Hippocampal formation (tissue), 2 donors: ENCODE measurements at places on chromosomes 12 and 14.

DNA sequence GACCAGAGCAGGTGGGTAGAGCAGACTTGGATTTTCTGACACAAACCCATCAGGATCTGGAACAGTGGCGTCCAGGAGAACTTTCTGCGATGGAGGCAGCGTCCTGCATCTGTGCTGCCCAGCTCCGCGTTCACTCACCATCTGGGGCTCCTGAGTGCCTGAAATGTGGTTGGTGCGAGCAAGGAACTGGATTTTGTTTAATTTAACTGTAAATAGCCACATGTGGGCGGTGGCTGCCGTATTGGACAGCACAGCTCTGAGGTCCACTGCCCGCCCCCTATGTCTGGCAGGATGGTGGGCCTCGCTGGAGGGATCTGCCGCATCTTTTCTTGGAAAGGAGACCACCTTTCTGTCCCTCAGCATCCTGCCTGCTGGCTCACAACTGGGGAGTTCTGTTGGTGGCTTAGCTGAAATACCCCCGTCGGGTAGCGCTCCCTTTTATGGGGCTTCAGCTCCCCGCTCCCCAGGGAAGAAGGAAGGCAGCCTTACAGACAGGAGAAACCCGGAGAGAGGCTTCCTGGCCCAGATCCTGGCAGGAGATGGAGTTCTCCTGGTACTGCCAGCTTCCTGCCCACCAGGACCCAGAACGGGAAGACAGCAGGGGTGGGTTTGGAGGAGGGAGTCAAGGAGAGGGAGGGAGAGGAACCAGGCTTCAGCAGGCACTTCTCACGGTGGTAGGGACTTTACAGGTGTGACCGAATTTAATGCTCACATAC lies 184.9 kb upstream of the PRMT8 start:
- no peak for DNase-seq

DNA sequence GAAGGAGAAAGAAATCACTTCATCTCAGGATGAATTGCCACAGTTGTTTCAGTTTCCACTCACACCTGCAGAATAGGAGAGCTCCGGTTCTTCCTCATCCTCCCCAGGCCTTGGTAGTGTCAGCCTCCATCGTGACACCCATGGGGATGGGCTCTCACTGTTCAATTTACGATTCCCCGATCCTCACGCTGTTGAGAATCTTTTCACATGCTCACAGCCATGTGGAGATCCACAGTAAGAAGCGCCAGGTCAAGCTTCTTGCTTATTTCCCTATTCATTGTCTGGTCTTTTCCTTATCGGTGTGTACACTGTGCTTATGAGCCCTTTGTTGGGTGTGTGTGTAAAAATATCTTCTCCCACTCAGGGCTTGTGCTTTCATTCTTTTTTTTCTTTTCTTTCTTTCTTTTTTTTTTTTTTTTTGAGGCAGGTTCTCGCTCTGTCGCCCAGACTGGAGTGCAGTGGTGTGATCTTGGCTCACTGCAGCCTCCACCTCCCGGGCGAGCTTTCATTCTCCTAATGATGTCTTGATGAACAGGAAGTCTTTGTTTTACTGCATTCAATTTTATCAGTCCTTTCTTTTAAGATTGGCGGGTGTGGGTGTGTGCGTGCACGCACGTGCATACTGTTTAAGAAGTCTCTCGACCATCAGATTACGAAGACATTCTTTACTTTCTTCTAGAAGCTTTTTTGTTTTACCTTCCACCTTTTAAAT lies 21.5 kb downstream of the RIN3 start:
- no peak for DNase-seq

GRCh38 chr12:92472201-92472600 lies 230.6 kb upstream of the PLEKHG7 start:
- DNase-seq: no peak

DNA sequence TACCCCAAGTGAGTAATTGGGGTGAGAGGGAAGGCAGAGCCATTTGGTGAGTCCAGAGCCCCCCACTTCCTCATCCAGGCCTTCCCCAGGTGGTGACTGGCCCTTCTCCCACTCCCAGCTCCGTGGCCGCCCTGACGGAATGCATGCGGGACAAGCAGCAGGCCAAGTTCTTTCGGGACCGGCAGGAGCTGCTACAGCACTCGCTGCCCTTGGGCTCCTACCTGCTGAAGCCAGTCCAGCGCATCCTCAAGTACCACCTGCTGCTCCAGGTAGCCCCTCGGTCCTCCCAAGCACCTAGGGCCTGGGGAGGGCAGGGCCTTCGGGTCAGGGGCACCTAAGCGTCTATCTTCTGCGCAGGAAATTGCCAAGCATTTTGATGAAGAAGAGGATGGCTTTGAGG lies 26.5 kb downstream of the PLEKHG3 start:
- DNase-seq: no peak

DNA sequence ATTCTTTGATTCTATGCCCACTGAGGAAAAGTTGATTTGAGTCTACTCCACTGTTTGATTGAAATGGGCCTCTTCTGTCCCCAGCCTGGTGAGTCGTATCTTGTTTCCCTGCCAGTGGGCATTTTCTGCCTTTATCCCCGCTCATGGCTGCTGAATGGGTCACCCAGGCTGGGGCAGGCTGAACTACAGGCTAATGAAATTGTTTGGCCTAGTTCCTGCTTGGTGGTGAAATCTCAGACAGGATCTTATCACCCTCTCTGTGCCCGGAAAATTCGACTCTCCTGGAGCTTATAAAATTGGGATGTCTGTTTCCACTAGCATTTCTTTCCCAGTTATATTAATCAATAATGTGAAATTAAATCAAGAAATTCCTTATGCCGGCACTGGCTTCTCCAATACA lies 65.0 kb downstream of the CHST11 start:
- no peak for DNase-seq
